Ureter (tissue), 1 donor: ENCODE measurements at places on chromosomes 5 and 9.

DNA sequence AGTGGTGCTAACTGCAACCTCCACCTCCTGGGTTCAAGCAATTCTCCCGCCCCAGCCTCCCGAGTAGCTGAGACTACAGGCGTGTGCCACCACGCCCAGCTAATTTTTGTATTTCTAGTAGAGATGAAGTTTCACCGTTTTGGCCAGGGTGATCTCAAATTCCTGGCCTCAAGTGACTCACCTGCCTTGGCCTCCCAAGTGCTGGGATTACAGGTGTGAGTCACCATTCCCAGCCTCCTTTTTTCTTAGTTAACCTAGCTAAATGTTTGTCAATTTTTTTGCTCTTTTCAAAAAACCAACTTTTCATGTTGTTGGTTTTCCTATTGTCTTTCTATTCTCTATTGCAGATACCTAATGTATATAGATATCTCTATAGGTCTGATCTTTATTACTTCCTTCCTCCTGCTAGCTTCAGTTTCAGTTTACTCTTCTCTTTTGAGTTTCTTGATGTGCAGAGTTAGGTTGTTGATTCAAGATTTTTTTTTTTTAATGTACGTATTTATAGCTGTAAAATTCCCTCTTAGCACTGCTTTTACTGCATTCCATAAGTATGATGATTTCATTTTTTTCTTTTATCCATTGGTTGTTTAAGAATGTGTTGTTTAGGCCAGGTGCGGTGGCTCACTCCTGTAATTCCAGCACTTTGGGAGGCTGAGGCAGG is 32.9 kb downstream of the FGD3 start:
- DNase-seq = no peak

- peak; percentile 25 for DNase-seq
Measured at GRCh38 chr9:135530146-135530545, 8.9 kb downstream of the LCN1 start.

- no peak for DNase-seq
Measured at GRCh38 chr9:136273921-136274785, 28.5 kb upstream of the QSOX2 start.

DNA sequence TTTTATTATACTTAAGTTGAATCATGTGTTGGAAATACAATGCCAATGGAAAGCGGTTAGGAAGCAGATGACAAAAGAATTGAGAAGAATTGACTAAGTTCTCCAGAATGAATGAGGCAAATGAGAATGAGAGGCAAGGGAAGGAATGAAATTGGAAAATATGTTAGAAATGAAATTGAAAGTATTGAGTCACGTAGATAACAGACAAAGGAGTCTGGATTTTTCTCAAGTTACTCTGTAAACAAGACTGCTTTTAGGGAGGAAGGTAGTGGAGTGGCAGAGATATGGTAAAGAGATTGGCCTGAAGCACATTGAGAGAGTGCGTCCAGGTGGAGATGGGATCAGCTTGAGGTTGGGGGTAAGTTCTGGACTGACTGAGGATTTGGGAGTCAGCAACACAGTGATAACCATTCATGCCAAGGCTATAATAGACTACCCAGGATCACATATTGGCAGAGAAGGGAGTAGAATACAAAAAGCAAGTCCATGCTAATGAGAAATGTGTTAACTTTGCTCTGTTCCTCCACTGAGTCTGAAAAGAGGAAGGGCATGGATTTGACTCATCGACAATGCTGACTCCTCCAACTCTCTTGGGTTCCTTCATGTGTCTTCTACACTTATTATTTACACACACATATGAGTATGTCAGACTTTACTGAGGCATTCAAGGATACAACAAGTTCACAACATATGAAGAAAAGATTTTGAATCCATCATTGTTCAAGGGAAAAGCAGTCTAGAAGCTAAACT is 814.2 kb upstream of the ZNF608 start:
- no peak for DNase-seq

DNA sequence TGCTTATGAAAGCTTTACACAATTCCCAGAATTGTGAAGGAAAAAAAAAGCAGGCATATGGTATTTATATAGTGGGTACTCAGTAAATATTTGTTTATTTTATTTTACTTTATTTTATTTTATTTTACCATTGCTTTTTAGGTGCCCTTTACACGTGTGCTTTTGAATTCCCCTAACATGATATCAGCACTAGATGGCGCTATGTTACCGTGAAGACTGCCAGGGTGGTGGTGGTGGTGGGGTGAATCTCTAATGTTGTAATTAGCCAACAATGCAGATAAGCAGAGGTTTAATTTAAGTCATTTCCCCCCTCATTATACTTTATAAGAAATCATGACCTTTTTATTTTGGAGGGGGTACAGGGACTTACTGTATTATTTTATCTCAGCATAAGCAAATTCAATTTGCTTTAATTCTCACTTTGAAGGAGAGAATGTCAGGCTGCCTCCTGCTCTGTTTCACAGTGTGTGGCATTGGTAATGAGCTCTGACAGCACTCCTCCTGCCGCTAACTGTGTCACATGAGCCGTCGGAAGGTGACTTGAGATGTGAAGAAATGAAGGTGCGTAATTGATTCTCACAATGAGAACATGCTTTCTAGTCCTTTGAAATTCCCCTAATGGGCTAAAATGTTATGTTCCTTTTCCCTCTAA is 165.6 kb downstream of the YTHDC2 start:
- no peak for DNase-seq

- no peak for DNase-seq
Measured at GRCh38 chr9:98479967-98480847, 224.8 kb upstream of the TBC1D2 start.

GRCh38 chr5:96730586-96730985 is 68.4 kb downstream of the CAST start:
- no peak for DNase-seq

GRCh38 chr5:1016036-1016435 is 7.4 kb downstream of the NKD2 start:
- no peak for DNase-seq

GRCh38 chr5:10291692-10292339 is 15.9 kb downstream of the CMBL start:
- DNase-seq = no peak

DNA sequence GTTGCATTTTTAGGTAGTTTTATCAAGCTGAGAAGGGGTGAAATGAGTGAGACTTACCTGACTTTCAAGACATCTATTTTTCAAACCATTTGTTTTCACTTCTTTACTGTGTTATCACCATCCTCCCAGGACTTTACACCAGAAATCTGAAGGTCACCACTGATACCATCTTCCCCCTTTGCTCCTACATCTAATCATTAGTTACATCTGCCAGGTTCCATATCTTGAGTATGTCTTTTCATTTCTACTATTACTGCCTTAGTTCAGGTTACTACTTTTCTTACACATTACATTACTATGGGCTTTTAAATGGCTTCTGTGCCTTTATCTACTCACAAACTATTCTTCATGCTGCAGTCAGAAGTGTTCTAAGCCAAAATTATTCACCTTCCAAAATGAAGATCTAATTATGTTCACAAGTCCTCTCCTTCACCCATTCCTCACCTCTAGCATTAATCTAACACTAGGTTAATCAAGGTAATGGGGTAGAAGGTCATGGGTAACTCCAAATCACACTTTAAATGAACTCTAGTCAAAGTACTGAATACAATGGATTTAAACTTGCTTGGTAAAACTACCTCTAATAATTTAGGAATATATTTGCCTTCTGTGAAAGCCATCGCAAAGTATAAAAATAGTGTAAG is 2.1 kb upstream of the HSDL2 start:
- DNase-seq = no peak

GRCh38 chr9:5568868-5569267 is 58.5 kb downstream of the PDCD1LG2 start:
- no peak for DNase-seq

DNA sequence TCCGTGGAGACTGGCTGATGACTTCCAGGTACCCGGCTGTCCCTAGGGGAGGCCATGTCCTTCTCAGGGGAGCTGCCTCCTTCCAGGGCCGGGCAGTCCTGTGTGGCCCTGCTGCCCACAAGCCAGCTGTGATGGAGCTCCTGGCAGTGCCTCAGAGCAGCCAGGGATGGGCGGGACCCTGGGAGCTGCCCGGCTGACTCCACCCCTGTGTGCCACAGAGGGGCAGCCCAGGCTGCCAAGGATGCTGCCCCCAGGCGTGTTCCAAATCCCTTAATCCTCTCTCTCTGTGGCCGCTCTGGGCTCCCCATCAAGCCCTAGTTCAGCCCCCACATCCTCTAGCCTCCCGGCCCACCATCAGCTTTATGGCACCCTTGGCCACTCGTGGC is 7.0 kb upstream of the SCGB3A1 start:
- peak; percentile 34 for DNase-seq

GRCh38 chr5:137136991-137137632 is 362.0 kb downstream of the SPOCK1 start:
- no peak for DNase-seq

GRCh38 chr5:111060169-111060568 is 11.3 kb upstream of the TSLP start:
- DNase-seq = no peak

GRCh38 chr5:135324897-135325650 is 74.0 kb downstream of the MACROH2A1 start:
- DNase-seq = no peak

DNA sequence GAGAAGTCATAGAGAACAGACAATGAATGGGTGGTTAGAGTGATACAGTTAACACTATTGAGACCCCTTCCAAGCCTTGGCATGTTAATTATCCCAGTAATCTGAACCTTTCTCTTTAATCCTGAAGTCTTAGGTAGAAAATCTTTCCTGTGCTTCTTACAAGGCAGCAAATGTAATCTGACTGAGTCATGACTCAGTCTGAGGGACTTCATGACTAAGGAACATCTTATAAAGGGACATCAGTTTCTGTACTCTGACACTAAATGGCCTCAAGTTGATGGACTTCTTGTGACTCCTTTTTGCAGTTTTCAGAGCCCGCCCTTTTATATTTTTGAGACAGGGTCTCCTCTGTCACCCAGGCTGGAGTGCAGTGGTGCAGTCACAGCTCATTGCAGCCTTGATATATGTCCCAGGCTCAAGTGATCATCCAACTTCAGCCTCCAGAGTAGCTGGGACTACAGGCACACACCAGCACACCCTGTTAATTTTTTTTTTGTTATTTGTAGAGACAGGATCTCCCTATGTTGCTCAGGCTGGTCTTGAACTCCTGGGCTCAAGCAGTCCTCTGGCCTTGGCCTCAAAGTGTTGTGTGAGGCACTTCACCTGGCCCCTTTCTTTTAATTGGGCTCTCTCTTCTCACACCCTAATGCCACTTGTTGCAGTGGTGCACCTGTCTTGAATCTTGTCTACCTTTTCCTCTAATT is 9.5 kb downstream of the EXOSC3 start:
- DNase-seq = no peak
